ENCODE measurements at places on chromosomes 7 and 10. TPM values are rescaled to one million over a fixed set of nuclear protein-coding genes. Genes with fewer than 3 reads are reported as not detected.

TLX1 gene
- not detected for total RNA-seq

UROS gene
- total RNA-seq: 56.3 TPM

SKIDA1 gene
- total RNA-seq: 1.0 TPM

ENKUR gene
- 0.19 TPM for total RNA-seq

TPST1 gene
- 5.6 TPM for total RNA-seq

SEC61G gene
- total RNA-seq: 318 TPM

OPN1SW gene
- total RNA-seq: not detected

TMEM196 gene
- not detected for total RNA-seq

RASA4B gene
- total RNA-seq: 1.8 TPM

ZNF503 gene
- total RNA-seq: 8.8 TPM

SPDYE2B gene
- total RNA-seq: not detected

CACNA2D1 gene
- total RNA-seq: 7.1 TPM

PNLIPRP2 gene
- 0.06 TPM for total RNA-seq

EMX2 gene
- not detected for total RNA-seq
